ENCODE measurements at places on chromosomes 12 and 14.
A peak's percentile ranks its signal among the peaks of the same experiment; 100 is the strongest.

DNA sequence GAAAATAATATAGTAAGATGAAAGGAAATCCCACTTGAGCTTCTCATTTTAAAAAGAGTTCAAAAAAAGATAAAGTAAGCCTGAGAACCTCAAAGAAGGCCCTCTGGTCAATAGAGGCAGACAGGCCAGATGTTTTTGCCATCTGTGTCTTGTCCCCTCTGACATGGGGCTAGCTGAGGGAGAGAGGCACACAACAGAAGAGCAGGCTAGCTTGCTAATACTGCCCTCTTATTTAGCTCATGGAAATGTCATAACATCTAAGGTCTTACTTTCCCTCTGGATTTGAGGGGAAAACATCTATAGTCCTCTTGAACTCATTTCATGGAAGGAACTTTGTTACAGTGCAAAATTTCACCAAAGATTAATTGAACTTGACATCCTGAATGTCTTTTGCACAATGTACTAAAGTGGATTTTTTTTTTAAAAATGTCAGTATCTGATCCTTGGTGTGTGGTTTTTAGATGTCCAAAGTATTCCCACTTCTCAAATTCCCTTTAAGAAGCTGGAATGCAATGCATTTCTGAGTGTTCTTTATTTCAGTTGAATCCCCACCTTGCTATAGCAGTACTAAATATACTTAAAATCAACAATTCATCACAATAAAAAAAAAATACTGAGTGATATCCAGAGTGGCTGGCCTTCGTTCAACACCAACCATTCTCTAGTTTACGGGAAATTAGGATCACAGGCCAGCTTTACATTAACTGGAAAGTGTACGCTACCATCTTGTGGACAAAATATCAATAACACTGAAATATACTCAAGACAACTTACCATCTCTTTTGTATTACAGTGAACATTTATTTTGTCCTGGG lies 176.7 kb downstream of the PAH start:
- no peak for DNase-seq

- no peak for DNase-seq
Observed at GRCh38 chr12:49875115-49875720, 28.5 kb downstream of the FAIM2 start.

- DNase-seq = no peak
Observed at GRCh38 chr12:50268482-50268881, 14.8 kb downstream of the LIMA1 start.

GRCh38 chr12:8544295-8544694 lies 3.6 kb upstream of the CLEC4E start:
- peak; percentile 39 for DNase-seq

DNA sequence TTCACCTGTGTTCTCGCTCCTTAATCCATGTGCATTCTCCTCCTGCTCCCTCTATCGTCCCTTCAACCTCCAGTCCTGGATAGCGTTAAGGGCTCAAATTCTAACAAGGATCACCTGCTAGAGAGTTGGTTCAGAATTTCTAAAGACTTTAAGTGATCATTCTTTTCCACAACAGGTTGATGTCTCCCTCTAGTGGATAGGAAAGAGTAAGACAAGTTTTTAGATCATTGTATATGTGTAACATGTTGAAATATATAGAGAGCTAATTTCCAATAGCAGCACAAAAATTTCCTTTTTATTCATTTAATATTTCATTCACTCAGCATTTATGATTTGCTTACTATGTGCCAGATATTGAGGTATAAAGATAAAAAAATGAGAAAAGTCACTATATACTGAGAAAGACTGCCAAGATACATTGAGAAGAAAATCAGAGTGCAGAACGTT lies 9.3 kb upstream of the ESR2 start:
- DNase-seq = no peak

GRCh38 chr12:130465626-130466025 lies 127.9 kb downstream of the PIWIL1 start:
- DNase-seq = no peak

DNA sequence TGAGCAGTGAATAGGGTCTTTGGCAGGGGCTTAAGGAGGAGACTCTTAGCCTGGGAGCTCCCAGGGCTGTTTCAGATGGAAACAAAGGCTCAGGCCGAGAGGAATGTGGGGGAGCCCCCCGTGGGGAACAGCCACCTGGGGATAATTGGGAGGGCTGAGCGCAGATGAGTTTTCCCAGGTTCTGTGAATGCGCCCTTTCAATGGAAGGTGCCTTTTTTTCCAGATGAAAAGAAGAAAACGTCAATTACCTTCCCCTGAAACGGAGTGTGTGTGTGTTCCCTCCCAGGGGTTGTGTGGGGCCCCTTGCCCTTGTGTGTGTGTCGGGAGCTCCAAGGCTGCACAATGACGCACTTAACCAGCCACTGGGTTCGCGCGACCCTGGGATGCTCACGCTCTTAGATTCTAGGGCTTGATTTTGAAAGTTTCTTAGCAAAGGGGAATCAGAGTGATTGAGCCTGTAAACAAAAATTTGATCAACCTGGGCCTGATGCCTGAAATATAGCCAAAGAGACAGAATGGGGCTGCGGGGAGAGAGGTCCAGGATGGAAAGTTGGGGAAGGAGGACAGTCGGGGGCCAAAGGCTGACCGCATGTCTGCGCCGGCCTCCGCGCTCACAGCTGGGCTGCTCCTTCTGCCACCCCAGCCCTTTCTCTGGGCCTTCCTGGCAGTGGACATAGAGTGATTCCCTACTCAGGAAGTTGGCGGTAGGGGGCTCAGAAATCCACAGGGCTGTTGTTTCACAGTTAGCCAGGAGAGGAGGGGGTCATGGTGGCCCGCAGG lies 14.6 kb downstream of the MEG3 start:
- no peak for DNase-seq

- DNase-seq = peak; percentile 41
Observed at GRCh38 chr14:47278233-47278842, 397.1 kb downstream of the MDGA2 start.

DNA sequence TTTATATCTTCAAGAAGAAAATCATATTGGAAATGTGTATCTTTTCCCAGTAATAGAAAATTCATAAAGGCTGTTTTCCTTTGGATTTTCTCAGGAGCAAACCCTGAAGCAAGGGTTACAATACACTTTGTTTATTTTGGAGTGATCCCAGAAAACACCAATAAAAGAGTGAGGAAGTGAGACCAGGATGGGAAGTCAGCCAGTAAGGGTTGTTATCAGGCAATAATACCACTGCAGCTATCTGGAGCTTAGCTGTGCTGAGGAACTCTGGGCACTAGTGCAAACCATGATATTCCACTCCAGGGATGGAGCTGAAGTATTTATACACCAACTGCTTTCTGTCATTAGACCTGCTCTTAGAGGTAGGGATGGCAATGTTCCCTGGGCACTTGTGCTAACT lies 1002.3 kb downstream of the FLRT2 start:
- DNase-seq = no peak

DNA sequence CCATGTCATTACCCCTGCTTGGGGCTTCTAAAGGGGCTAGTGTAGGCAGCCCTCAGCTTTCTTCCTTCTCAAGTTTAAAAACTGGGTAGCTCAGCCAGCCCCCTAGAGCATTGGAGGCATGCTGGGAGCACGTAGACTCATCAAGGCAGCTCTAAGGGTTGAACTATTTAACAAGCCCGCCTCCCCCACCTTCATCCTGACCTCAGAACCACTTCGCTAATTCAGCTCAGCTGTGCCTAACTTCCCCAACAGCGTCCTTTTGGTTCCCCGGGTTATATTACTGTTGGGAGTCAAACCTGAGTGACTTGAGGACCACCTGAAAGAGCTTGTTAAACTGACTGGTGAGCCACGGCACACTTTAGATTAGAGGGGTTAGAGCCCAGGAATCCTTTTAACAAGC lies 30.1 kb downstream of the MAX start:
- DNase-seq = no peak

GRCh38 chr12:120139958-120140357 lies 23.4 kb upstream of the RAB35 start:
- DNase-seq = no peak

DNA sequence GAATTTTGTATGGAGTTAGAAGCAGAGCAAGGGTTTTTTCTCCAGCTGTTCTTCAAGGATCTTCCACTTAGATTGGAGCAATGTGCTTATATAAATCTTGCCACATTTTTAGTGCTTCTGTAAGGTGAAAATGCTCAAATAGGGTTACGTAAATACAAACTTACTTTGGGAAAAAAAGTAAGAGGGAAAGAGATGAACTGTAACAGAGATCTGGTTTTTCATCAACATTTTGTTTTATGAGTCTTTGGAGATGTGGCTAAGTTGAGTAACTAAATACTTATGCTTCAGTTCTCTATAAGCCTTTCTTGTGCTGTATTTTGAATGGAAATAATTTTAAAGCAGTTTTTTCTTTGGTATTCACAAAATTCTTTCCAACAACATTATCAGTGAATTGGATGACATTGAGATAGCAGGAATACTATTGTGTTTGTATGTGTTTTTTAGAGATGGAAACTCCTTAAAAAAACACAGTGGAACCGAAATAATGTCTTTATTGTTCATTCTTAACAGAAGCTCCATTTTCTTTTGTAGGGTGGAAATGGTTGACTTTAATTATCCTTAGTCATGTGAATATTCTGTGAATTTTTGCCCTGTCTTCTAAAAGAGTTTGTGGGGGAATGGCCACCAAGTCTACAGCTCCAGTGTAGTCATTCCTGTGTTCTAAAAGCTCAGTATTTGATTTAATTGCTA lies 45.7 kb downstream of the NPAS3 start:
- DNase-seq = no peak

DNA sequence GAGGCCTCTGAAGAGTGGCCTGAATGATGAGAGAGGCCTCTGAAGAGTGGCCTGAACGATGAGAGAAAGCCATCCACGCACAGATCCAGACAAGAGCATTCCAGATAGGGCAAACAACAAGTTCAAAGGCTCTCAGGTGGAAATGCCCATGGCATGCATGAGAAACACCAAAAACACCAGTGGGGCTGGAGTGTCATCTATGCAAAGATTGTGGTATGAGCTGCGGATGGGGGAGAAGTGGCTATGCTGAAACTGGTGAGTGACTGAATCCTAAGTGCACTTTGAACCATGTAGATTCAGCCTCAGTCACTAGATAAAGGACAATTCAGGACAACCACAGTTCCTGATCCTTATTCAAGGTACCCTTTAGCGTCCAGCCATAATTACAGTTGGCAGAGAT lies 79.4 kb upstream of the GZMB start:
- no peak for DNase-seq

All from NCI-H187 (cell line).